Kidney (tissue), 22 donors: ENCODE measurements at places on chromosomes 2 and 18.

GRCh38 chr2:52036024-52036423 is 1004.1 kb upstream of the NRXN1 start:
- no peak for DNase-seq

DNA sequence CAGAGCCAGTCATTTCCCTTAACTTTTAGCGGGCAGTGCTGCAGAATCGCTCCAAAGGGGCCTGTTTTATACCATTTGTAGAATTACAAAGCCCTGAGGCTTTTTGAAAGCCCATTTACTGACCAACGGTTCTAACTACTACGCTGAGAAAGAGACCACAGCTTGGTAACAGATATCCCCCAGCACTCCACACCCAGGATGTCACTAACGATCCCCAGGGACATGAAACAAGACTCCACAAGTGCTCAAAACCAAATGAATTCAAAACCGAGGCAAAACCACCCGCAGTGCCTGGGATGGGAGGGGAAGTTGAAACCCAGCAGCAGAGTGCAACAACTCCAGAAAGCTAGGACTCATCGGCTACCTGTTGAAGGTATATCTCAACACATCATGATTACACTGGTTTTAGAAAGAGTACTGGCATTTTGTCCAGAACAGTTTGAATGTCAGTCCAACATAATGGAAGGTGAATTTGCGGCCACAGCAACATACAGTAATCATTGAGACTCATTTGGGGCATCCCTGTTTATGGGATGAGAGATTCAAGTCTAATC is 33.6 kb upstream of the LRP2 start:
- no peak for DNase-seq

DNA sequence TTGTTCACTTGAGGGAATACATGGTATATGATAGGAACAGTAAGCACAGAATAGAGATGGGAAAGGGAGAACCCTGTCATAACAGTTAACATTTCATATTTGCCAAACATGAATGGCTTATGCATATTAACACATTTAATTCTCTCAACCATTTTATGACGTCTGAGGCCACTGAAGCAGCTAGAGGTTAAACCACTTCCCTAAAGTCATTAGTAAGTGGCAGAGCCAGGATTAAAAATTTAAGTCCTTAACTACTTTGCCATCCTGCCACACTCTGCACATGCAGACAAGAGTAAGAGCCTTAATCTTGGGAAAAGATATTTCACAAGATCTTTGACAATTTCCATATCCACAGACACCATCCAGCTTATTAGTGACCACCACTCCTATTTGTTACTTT is 2.1 kb downstream of the LIPT1 start:
- DNase-seq: no peak

- peak; percentile 83 for DNase-seq
These were observed 123.1 kb upstream of the HDAC4 start for GRCh38 chr2:239523954-239524330.

GRCh38 chr2:188305271-188305670 is 13.6 kb downstream of the GULP1 start:
- DNase-seq: no peak

- no peak for DNase-seq
These were observed 67.1 kb upstream of the XPO1 start for GRCh38 chr2:61605245-61605644.

DNA sequence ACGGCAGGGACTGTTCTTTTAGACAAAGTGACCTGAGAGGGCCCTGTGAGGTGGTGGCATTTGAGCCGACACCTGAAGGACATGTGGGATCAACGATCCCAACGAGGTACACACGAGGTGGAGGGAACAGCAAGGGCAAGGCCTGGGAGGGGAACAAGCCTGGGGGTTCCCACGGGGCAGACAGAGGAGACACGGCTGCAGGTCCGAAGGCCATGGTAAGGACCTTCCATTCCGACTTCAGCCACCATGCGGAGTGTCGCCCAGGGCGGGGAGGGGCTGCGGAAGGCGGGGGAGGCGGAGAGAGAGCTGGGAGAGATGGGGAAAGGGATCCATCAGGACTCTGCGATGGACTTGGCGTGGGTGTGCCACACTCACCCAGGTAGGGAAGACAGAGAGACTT is 151.8 kb downstream of the HDAC4 start:
- no peak for DNase-seq

GRCh38 chr2:189008555-189009262 is 34.5 kb downstream of the COL3A1 start:
- no peak for DNase-seq

- DNase-seq: peak; percentile 87
These were observed 12.3 kb upstream of the TEX51 start for GRCh38 chr2:126886211-126886915.

DNA sequence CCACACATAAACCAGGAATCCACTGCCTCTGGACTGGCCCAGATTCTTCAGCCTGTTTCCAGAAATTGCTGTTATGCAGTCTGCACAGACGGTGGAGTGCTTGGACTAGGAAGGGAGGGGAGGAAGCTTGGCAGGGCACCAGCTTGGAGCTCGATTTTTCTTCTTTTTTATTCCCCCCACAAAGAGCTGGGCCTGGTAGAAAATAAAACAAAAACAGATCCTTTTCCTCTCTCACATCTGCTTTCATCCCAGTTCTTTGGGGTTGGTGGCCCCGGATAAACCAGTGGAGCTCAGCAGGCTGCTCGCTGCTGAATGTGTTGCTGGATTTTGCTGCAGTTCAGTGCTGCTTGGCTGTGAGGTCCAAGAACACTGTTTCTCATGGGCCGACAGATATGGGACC is 16.0 kb downstream of the LRRTM1 start:
- DNase-seq: peak; percentile 68

DNA sequence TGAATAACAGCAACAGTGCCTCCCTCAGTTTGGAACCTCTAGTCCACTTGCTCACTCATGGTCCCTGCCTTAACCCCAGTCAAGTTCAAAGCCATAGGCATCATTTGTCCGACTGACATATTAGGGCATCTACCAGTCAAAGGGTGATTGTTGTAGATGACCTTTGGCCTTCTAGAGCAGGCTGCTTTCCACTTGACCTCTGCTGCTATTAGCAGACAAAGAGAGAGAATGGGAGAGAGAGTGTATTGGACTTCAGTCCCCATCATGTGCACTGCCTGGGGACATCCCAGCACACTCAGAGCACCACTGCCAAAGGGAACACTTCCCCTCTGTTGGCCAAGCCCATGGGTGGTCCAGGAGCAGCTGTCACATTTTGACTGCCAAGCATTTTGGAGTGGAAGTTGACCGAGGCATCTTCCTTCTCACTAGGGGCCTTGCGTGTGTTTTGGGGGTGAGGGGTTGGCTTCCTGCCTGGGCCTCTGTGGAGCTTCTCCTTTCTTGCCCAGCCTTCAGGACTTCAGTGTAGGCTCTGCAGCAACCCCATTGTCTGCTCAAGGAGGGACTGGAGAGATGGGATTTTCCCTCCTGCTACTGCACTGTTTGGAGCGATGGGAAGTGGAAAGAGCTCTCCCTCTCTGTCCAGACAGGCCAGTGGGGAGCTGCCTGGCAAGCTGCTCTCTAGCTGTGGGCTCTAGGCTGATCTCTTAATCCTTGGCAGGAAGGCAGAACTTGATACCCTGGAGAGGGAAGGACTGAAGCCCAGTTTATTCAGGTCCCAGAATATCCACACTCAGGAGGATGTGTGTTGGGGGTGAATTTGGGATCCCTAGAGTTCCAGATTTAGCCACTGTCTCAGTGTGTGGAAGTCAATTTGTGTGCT is 68.1 kb downstream of the TMEM247 start:
- DNase-seq: no peak

GRCh38 chr2:27085673-27086089 is 891 bp upstream of the KHK start:
- DNase-seq: peak; percentile 58

GRCh38 chr18:6920099-6920955 is 190.8 kb downstream of the ARHGAP28 start:
- peak; percentile 76 for DNase-seq

GRCh38 chr18:45793264-45793965 is 32.1 kb upstream of the SIGLEC15 start:
- no peak for DNase-seq

GRCh38 chr2:230269715-230270114 is 44.2 kb downstream of the SP140 start:
- DNase-seq: no peak
